Mucosa of descending colon (tissue), 3 donors: ENCODE measurements at places on chromosomes 13 and 19. TPM values are rescaled to one million over a fixed set of nuclear protein-coding genes. Genes with fewer than 3 reads are reported as not detected.
A peak's percentile ranks its signal among the peaks of the same experiment; 100 is the strongest.

Gene LYPD4
- total RNA-seq, result not detected

Gene GPR18
- 0.60 TPM for total RNA-seq

Gene SRRM5
- total RNA-seq, result 0.41 TPM

Gene SLC1A5
- 54.7 TPM for total RNA-seq

Gene SYDE1
- 4.1 TPM for total RNA-seq

Gene DHDH
- total RNA-seq, result not detected

- DNase-seq, result peak; percentile 62
These were observed at the start of gene NRTN for GRCh38 chr19:5804516-5805461. NRTN (plus strand) TSS chr19:5805067; CDS start chr19:5824166, 19,099 bp downstream.

GRCh38 chr19:32318884-32319520 lies 26.4 kb upstream of the ZNF507 start:
- no peak for DNase-seq

DNA sequence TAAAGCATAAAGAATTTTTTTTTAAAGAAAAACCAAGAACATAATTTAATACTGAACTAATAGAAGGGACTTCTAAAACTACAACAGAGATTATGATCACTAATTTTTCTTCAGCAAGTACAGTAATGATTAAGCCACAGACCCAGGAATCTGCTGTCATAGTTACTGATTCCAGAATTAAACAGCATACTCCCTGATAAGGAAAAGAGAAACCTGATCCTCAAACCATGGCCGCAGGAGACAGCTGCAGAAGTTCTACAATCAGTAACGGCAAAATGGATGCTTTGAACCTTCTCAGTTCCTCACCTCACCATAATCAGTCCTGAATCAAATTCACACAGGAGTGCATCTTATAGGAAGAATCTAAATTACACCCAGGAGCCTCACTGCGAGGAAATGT lies 939.0 kb upstream of the SLITRK1 start:
- DNase-seq, result no peak

- no peak for DNase-seq
These were observed 9.2 kb downstream of the FGF14 start for GRCh38 chr13:102392481-102393209.
